Activated CD4-positive, alpha-beta T cell treated with anti-CD3 and anti-CD28 coated beads for 36 hours (primary cell): ENCODE measurements at places on chromosomes 2 and 18. TPM values are rescaled to one million over a fixed set of nuclear protein-coding genes. Genes with fewer than 3 reads are reported as not detected.

DNA sequence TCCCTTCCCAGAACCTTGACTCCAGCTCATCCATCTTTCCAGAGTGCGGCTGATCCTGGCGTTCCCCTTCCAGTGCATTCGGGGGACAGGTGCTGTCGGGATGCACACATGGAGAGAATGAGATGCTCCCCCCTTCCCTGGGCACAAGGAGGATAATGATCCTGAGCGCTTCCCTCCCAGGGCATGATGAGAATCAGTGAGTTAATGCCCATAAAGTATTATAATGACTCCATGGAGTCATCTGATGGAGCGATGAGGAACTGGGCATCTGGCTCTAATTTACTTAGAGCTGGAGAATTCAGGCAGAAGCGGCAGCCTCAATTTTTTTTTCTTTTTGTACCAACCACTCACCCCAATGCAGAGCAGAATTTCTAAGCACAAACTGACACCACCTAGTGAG, 79.6 kb upstream of the SKOR2 start:
- H3K27ac ChIP-seq = no peak overlapping the region
- no peak for DNase-seq
- H3K27me3 ChIP-seq = peaks cover 8% of the 10 kb centered on the region
- H3K36me3 ChIP-seq = no peaks in the 10 kb centered on the region
- no peak overlapping the region for H3K4me3 ChIP-seq

Gene SLC19A3
- total RNA-seq = not detected

Gene C2orf80
- total RNA-seq = not detected

- H3K27ac ChIP-seq = no peak overlapping the region
- H3K4me1 ChIP-seq = no peaks in the 10 kb centered on the region
- no peaks in the 10 kb centered on the region for H3K27me3 ChIP-seq
- H3K4me3 ChIP-seq = no peak overlapping the region
These were observed 145.8 kb downstream of the CAPN13 start for GRCh38 chr2:30661173-30662107.

Gene DRC1
- not detected for total RNA-seq

GRCh38 chr2:567865-568638, 109.2 kb downstream of the TMEM18 start:
- no peak overlapping the region for H3K27ac ChIP-seq
- H3K36me3 ChIP-seq = no peaks in the 10 kb centered on the region
- no peaks in the 10 kb centered on the region for H3K4me1 ChIP-seq
- no peak for DNase-seq
- peaks cover 32% of the 10 kb centered on the region for H3K27me3 ChIP-seq

DNA sequence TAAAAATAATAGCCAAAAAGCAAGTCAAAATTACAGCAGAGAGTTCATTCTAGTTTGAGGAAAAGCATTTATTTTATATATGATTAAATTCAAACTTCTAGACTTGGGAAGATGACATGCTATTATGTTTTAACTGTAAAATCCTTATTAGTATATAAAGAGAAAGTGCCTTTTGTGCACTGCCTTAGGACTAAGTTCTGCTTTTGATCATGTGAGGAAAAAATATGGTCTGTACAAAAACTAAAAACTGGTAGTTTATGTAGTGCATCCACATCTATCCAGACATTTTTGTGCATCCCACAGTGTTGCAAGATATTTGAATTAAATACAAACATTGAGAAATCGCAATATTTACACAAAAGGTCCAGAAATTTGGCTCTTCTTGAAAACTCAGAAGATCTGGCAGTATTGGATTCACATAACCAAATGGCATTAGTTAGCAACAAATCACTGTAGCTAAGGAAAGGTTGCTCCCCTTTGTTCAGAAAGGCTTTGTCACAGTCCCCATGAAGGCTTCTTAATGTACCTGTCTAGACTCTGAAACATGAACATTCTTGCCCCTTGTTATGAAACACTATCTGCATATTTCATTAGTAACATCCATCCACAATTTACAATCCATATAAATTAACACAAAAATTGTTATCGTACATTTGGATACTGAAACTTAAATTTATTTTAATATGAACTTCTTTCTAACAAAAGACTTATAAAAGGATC, 2.2 kb downstream of the MMADHC start:
- H3K4me1 ChIP-seq = peaks cover 48% of the 10 kb centered on the region
- peaks cover 42% of the 10 kb centered on the region for H3K36me3 ChIP-seq
- peak overlapping the region; percentile 92 for H3K4me3 ChIP-seq
- no peak for DNase-seq
- peaks cover 7% of the 10 kb centered on the region for H3K27me3 ChIP-seq

Gene PUS10
- total RNA-seq = 8.9 TPM

Gene SLC25A12
- total RNA-seq = 19.5 TPM

Gene MBP
- 65.7 TPM for total RNA-seq

DNA sequence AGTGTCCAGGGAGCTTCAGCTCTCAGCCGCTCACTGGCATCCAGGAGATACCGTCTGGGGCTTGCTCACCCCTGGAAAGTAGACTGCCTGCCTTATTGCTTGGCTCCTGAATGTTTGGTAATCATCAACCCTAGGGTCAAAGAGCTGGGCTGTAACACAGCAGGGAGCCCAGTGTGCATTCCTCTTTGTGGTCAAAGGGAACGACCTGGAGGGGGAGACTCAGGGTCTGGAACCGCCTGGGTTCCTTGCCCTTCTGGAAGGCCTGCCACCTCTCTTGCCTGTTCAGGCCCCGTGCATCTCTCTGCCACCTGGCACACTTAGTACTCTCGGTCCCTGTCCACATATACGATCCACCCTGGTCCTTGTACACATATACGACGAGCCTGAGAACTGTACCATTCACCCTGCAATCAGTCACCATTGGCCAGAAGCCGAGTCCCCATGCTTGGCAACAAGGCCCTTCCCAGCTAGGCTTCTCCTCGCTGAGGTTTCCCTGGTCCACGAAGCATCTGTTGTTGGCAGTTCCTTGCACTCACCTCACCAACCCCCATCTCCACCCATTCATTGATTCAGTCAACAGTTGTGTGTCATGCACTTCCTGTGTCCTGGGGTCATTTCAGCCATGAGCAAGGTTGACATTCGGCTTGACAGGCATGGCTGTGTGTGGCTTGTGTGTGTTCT, at the start of gene NAT8:
Gene NAT8 (minus strand): TSS at position 85 of the 681 bp plus-strand sequence. CDS start 794 bp downstream, outside the sequence.
- H3K4me3 ChIP-seq = no peak within 1 kb of the TSS
- peaks cover 14% of the 10 kb centered on the region for H3K27me3 ChIP-seq
- H3K36me3 ChIP-seq = peaks cover 2% of the 10 kb centered on the region
- H3K4me1 ChIP-seq = no peaks in the 10 kb centered on the region
- no peak for DNase-seq

DNA sequence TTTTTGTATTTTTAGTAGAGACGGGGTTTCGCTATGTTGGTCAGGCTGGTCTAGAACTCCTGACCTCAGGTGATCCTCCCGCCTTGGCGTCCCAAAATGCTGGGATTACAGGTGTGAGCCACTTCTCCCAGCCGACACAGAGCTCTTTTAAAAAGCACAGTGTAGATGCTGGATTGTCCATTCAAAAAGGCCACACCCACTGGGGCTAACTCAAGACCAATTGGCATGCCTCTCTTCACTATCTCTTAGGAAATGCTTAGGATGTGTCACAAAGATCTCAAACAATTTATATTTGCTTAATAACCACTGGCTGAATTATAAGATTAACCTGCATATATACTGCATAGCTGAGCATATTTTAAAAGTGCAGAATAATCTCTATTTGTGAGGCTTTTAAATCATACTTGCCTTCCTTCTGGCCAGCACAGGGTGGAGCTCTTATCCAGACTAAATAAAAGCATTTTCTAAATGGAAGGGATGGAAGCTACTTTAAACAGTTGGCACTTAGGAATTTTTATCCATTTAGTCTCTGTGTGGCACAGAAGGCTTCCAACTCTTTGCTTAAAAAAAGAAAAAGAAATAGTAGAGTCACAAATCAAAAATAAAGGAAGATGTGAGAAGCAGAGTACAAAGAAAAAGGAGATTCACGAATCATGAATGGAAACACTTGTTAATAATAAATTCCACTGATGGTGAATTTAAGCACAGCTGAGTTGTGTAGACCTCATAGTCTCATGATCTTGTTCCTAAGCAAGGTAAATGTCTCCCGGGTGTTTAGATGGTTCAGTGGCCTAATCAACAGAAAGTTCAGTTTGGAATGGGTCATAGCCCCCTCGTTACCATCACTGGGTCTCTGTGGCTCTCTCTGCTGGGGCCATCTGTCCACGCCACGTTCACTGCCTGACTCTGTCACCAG, 22.4 kb downstream of the CRYGD start:
- H3K4me3 ChIP-seq = no peak overlapping the region
- no peak overlapping the region for H3K27ac ChIP-seq
- no peak for DNase-seq
- peaks cover 25% of the 10 kb centered on the region for H3K4me1 ChIP-seq
- no peaks in the 10 kb centered on the region for H3K27me3 ChIP-seq
